ENCODE measurements at places on chromosomes 4 and X. TPM values are rescaled to one million over a fixed set of nuclear protein-coding genes. Genes with fewer than 3 reads are reported as not detected.

HELT gene
- total RNA-seq: not detected

PABPC1L2B gene
- total RNA-seq: not detected

EMCN gene
- not detected for total RNA-seq

TCEAL7 gene
- not detected for total RNA-seq

TEX13C gene
- total RNA-seq: not detected

SH3TC1 gene
- 15.2 TPM for total RNA-seq

HMGB3 gene
- total RNA-seq: 22.8 TPM

Measured in activated T-cell treated with anti-CD3 and anti-CD28 coated beads, Interleukin-2, amount 50 U/mL, for 72 hours (primary cell).